ENCODE measurements at places on chromosomes 5 and 9.

GRCh38 chr9:81673310-81673709, 16.0 kb downstream of the TLE1 start:
- no peak for DNase-seq

DNA sequence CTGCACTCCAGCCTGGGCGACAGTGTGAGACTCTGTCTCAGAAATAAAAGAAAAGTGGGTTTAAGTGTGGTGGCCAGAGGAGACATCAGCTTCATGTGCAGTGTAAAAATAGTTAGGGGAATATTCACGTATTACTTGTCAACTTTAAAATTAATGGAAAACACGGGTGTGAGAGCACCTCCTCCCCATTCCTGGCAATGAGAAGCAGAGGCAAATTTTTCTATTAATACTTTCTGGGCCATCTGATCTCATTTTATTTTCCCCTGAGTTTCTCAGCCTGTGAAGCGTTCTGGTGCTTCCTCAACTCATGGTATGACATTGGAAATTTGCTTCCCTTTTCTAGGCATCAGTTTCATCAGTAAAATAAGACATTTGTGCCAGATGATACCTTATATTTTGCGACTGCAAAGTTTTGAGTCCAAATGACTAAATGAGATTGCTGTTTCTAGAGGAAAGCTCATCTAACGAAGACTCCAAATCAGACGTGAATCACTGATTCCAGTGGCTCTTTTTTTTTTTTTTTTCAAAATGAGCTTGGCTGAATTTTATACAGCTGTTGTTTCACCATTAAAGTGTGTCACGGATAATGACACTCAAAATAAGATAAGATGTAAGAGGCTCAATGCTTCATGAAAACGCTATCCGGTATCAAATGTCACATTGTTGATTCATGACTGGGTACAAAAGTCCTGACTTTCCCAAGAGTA, 104.6 kb downstream of the MSX2 start:
- no peak for DNase-seq

DNA sequence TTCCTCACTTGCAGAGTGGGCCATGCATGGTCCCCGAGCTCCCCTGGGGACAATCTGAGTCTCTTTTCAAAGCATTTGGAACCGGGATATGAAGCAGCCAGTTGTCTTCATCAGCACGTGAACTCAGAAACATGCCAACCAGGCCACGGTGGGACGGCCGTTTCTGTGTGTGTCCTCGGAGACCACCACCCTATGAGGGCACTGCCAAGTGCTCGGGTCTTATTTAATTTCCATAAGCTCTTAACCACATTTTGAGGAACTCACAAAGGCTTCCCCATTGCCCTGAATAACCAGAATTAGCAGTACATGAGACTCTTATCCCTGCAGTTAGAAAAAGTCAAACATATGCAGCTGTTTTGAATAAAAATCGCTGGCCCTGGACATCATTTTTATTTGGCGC, 60.1 kb downstream of the OTULIN start:
- peak; percentile 85 for DNase-seq

GRCh38 chr5:79021753-79022152, 36.6 kb upstream of the ARSB start:
- DNase-seq: no peak

GRCh38 chr9:68741234-68741633, 36.2 kb downstream of the PIP5K1B start:
- no peak for DNase-seq

GRCh38 chr5:101677961-101678360, 618.1 kb downstream of the SLCO4C1 start:
- DNase-seq: no peak

DNA sequence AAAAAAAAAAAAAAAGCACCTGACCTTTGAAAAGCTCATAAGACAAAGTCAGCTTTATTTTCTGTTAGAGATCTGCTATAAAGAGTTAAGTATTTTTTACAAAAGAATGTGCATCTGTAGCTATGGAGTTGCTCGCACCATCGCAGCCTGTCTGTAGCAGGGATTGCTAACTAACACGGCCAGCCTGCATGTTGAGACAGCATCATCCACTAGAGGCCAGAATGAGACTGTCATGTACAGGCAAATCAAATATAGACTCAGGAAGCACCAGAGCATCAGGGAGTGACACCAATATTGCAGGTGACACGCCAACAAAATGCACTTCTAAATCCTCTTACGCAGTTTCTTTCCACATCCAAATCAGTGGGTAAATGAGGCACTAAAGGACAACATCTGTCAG, 136.3 kb upstream of the RASEF start:
- no peak for DNase-seq

DNA sequence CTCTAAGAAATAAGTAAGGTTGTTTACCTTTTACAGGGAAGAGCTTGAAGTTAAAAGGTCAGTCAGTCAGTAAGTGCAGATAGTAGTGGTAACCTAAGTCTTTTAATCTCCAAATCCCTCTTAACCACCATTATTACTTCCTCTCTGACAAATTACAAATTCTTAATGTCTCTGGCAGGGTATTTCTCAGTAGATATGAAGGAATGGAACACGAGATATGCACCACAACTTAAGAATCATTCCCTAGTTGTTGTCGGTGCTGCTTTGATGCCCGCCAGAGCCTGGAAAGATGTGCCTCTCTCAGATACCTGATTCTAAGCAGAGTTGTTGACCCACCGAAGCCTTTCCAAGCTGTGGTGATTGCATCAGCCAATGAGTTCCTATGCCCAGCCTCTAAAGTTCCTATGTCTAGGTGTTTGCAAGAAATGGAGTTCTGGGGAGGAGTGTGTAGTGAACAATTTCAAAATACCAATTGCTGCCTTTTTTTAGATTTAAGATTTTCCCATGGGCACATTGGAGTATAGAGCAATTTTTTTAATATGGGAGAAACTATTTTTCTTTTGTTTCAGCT, 78.5 kb downstream of the CD180 start:
- no peak for DNase-seq

GRCh38 chr5:9207817-9208418, 338.0 kb downstream of the SEMA5A start:
- DNase-seq: peak; percentile 46

DNA sequence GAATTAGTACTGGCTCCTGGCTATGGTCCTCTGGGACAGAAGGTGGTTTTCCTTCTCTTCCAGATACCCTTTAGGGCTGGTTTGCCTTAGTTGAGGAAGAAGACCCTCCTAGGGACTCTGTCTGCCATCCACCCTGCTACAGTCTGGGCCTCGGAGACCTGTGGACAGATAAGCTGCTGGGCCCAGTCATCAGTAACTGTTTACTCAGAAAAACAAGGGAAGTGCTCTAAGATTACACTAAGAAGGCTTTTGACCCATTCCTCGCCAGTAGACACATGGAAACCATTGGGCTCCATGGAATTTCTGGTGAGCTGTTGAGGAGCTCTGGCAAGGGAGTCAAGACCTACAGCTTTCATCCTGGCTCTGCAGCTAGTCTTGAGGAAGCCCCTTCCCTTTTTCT, 31.2 kb downstream of the LARP1 start:
- DNase-seq: no peak

GRCh38 chr5:1410156-1411014, 34.9 kb downstream of the SLC6A3 start:
- DNase-seq: no peak

DNA sequence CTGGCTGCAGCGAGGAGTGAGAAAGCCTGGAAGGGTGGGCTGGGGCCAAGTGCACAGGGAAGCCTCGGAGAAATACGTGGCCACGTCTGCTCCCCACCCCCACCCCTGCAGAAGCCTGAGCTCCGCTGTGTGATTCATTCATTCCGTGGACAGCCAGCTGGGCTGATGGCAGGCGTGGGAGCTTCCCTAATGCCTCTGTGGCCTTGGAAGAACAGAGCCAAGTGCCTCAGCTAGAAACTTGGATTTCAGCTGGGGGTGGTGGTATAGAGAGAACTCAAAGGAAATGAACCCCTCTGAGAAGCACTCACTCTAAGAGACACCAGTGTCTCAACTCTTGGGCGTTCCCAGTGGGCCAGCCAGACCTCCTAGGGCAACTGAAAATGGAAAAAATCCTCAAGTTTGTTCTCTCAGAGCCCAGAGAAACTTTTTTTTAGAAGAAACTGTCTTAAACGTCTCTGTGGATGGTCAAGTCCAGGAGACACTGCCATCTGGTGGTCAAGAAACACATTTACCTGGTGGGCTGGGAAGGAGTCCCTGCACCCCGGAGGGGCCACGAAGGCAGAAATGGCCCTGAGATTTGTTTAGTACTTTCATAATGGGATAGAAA, 18.0 kb downstream of the ATOX1 start:
- peak; percentile 70 for DNase-seq

DNA sequence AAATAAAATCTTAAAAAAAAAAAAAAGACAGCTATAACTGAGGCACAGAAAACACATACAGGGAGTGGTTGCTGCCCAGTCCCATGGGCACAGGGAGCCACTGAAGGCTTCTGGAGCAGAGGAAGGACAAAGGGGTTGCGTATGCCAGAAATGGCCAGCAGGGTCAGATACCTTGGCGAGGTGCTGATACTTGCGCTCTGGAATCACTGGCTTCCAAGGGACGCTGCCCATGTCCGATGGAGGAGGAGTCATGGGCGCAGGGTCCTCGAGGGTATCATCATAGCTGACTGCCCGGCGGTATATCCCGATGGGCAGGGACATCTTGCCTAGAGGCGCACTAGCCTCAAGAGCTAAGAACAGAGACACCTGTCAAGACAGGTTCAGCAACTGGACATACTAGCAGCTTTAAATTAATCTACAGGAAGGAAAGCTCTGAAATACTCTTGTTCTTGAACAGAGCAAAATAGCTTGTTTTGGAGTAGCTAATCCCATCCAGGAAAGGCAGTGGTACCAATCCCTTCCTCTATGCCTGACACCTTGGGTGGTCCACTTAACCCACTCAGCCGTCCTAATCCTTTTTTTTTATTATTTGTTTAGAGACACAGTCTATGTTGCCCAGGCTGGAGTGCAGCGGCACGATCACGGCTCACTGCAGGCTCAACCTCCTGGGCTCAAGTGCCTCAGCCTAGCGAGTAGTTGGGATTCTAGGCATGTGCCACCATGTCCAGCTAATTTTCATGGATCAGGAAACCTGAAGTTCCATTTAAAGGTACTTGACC, 6.0 kb downstream of the KIAA1191 start:
- DNase-seq: no peak

Data from inflammatory macrophage (primary cell).